ENCODE measurements at places on chromosomes 5 and 9. TPM values are rescaled to one million over a fixed set of nuclear protein-coding genes. Genes with fewer than 3 reads are reported as not detected.

- DNase-seq = no peak
Observed at GRCh38 chr9:79568337-79569101, 3.2 kb upstream of the TLE4 start.

DNA sequence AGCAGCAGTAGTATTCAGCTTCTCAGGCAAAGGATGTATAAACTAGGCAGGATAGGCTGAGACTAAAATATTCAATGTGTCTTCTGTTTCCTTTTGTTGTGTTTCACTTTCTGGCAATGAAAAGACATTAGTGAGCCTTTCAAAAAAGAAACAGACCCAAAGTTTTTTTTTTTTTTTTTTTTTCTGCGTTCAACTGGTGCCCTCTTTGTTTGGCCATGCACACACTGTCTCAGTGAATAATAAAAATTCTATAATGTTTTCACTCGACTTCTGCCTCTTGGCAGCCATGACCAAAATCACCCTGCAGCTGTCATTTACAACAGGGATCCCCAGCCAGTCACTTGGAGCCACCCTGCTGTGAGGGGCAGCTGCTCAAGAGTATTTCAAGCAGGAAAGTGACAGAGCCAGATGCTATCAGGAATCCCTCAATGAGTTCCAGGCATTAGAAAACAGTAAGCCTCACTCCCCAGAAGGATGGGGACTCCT, 44.0 kb upstream of the MAN2A1 start:
- peak; percentile 83 for DNase-seq

DNA sequence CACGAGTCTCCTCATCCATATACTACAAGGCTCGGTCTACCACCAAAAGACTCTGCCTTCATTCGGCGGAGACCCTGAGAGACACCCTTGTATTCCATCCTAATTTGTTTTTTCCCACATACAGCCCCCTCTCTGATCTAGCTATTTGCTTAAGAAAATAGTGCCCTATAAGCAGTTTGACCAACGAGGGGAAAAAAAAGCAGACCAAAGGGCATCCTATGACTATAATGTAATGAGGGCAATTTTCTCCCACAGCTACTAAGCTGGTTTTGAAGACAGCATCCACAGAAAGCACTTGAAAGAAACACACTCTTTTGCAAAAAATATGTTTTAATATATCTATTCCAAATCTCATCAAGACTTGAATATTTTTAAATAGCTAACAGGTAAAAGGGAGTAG, 147.8 kb downstream of the MLLT3 start:
- no peak for DNase-seq

- DNase-seq = no peak
Observed at GRCh38 chr5:169838688-169839087, 141.6 kb downstream of the INSYN2B start.

- no peak for DNase-seq
Observed at GRCh38 chr5:56674441-56674840, 140.9 kb upstream of the MAP3K1 start.

- no peak for DNase-seq
Observed at GRCh38 chr9:101625876-101626275, 31.1 kb upstream of the PPP3R2 start.

- DNase-seq = no peak
Observed at GRCh38 chr9:86713970-86714369, 233.3 kb downstream of the GAS1 start.

DNA sequence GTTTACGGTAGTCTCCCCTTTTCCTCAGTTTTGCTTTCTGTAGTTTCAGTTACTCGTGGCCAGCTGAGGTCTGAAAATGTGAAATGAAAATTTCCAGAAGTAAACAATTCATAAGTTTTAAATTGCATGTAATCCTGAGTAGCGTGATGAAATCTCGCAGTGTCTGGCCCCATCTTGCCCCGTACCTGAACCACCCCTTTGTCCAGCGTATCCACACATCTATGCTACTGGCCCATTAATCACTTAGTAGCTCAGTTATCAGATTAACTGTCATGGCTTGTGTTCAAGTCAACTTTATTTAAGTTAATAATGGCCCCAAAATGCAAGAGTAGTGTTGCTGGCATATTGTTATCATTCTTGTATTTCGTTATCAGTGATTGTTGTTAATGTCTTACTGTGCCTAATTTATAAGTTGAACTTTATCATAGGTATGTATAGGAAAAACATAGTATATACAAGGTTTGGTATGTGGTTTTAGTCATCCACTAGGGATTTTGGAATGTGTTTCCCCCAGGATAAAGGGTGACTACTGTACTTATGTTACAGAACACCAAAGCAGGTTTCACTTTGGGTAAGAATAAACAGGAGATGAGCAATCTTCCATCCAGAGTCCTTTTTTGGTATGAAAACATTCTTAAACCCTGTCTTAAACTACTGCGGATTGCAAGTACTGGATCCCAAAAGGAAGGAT, 118.4 kb upstream of the KCNN2 start:
- no peak for DNase-seq

The ZNF483 gene
- polyA plus RNA-seq = 0.14 TPM

The FBXW11 gene
- polyA plus RNA-seq = 23.5 TPM

The NME5 gene
- polyA plus RNA-seq = 9.6 TPM

The ANKRD34B gene
- polyA plus RNA-seq = not detected

Data from lung (tissue), 17 donors.